Karpas-422 (cell line): ENCODE measurements at places on chromosomes 12 and 14. TPM values are rescaled to one million over a fixed set of nuclear protein-coding genes. Genes with fewer than 3 reads are reported as not detected.

The ENDOU gene
- total RNA-seq = 1.2 and 10.7 TPM in 2 replicates

The RBM23 gene
- 67.7 and 79.1 TPM in 2 replicates for total RNA-seq

The KLRD1 gene
- not detected in 2 replicates for total RNA-seq

The FITM1 gene
- total RNA-seq = 0.89 and 1.6 TPM in 2 replicates

The GTF2A1 gene
- 27.4 and 29.4 TPM in 2 replicates for total RNA-seq

The EML5 gene
- total RNA-seq = 0.37 and 0.79 TPM in 2 replicates

DNA sequence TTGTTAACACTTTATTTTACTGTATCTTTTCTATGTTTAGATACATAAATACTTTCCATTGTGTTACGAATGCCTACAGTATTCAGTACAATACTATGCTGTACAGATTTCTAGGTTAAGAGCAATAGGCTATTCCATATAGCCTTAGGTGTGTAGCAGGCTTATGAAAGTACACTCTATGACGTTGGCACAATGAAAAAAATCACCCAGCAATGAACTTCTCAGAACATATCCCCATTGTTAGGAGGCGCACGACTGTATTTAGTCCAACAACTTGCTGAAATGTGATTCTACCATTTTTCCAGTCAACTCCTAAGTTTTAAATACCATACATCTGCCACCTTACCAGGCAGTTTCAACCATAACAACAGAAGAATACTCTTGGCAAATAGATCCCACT, 1.8 kb downstream of the PARP11 start:
- no peaks in the 10 kb centered on the region for H3K36me3 ChIP-seq
- no peaks in the 10 kb centered on the region for H3K27me3 ChIP-seq
- no peak overlapping the region for H3K27ac ChIP-seq
- peak overlapping the region; percentile 88 for H3K4me3 ChIP-seq

DNA sequence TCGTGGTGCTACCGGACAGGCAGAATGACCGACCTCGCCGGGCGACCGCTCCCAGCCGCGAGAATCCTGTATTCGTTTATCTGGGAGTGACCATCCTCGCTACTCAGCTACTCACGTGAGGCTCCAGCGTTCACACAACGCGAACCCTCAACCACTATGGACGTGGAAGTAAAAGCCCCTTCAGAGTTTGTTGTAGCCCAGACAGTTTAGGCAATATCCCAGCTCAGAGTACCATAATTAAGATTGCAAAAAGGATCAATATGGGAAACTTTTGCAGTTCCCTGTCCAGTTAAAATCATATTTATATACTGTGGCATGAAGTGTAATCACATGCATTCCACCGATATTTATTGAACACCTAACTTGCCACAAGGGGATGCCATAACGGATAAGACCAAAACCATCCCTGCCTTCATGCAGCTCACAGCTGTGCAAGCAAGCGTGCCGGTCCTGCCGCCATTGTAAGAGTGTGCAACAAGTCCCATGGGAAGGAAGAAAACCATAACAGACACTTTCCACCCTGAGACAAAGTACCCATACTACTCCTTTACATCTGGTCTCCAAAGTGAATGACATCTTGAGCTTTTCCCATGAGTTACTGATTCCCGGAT, 938 bp upstream of the MAX start:
- H3K4me3 ChIP-seq = peak overlapping the region; percentile 82
- H3K27ac ChIP-seq = 0 out of 2 replicates have a peak overlapping the region, but pooled peaks have one; percentile 6
- no peaks in the 10 kb centered on the region for H3K27me3 ChIP-seq
- H3K4me1 ChIP-seq = peaks cover 38% of the 10 kb centered on the region
- DNase-seq = peak; percentile 82

- DNase-seq = peak; percentile 87
- no peak overlapping the region for H3K4me3 ChIP-seq
- H3K27ac ChIP-seq = no peak overlapping the region
Observed at GRCh38 chr14:103141117-103141796, 18.0 kb downstream of the TNFAIP2 start.

DNA sequence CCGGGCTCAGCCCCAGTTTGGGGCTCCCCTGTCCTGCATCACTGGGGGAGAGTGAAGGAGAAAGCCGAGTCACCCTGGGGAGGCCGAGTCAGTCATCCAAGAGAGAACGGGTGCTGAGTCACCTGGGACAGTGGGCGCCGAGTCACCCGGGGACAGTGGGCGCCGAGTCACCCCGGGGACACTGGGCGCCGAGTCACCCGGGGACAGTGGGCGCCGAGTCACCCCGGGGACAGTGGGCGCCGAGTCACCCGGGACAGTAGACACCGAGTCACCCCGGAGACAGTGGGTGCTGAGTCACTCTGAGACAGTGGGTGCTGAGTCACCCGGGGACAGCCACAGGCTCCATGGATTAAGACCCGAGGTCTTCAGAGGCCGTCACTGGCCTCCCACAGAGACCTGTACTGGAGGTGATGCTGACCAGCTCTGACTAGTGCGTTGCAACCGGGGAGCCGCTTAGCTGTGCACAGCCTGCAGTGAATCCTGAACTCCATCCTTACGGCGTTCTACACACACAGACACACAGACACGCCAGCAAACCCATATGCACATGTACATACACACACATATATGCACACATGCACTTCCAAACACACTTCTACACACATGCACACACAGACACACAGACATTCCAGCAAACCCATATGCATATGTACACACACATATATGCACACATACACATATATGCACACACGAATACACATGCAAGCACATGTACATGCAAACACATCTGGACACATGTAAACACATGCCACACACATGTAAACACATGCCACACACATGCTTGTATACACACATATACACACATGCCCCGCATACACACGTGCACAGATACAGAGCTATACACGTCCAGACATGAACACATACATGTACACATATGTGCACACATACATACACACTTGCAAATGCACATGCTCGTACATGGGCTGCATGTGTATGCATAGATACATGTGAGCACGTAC, 64.9 kb upstream of the GALNT9 start:
- H3K4me1 ChIP-seq = no peaks in the 10 kb centered on the region
- H3K27ac ChIP-seq = no peak overlapping the region
- H3K4me3 ChIP-seq = no peak overlapping the region
- no peak for DNase-seq
- no peaks in the 10 kb centered on the region for H3K36me3 ChIP-seq
- H3K27me3 ChIP-seq = no peaks in the 10 kb centered on the region

DNA sequence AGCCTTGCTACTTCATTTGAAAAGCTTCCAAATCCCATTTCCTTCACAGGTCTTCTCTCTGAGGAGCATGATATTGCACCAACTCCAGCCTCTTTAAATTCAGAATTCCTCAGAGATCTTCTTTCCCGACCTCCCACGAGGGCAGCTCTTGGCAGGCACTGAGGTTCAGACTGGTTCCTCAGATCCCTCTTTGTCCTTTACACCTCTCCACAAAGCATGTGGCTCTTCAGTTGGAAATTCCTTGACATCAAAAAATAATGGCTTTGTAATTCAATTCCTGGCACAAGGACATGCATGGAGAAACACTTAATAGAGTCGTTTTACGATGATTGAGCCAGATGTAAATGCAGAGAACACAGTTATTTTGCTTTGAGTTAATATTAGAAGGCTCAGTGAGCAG, 63.2 kb upstream of the TMX1 start:
- no peak for DNase-seq
- no peak overlapping the region for H3K4me3 ChIP-seq
- no peaks in the 10 kb centered on the region for H3K27me3 ChIP-seq
- H3K36me3 ChIP-seq = no peaks in the 10 kb centered on the region
- H3K27ac ChIP-seq = no peak overlapping the region

DNA sequence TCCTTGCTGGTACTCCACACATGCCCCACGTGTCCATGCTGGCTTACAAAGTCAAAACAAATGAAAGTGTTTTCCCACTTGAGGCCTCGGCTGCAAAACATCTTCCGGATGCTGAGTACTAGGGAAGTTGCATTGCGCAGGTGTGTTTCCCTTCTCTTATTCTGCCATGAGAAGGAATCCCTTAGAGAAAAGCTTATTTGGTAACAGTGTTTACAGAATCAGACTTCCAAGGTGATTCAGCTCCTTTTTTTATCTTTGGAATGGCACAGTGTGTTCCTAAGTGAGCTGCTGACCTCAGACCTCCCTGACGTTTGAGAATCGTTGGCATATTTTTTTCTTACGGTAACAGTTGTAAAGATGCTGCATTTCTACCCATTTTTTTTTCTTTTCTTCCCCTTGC, 211.3 kb downstream of the ESR2 start:
- no peaks in the 10 kb centered on the region for H3K36me3 ChIP-seq
- no peak overlapping the region for H3K27ac ChIP-seq
- no peaks in the 10 kb centered on the region for H3K4me1 ChIP-seq
- no peaks in the 10 kb centered on the region for H3K27me3 ChIP-seq

DNA sequence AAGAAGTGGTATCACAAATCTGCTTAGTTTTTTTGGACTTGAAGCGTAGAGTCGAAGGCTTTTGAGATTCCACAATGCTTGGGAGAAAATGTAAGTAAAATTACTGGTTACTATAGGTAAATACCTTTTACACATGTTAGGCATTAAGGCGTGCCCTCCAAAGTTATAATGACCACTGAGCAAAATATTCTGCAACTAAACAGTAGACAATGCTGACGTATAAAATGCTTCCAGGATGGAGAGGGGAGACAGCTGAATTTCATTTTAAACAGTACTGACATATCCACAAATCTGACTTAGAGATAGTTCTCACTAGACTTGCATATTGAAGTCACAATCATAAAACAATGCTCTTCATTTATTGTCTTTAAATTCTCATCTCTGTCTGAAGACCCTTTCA, 144.5 kb upstream of the DCN start:
- H3K27ac ChIP-seq = peak overlapping the region; percentile 82
- no peak overlapping the region for H3K4me3 ChIP-seq
- H3K36me3 ChIP-seq = no peaks in the 10 kb centered on the region
- DNase-seq = no peak
- H3K4me1 ChIP-seq = peaks cover 57% of the 10 kb centered on the region

DNA sequence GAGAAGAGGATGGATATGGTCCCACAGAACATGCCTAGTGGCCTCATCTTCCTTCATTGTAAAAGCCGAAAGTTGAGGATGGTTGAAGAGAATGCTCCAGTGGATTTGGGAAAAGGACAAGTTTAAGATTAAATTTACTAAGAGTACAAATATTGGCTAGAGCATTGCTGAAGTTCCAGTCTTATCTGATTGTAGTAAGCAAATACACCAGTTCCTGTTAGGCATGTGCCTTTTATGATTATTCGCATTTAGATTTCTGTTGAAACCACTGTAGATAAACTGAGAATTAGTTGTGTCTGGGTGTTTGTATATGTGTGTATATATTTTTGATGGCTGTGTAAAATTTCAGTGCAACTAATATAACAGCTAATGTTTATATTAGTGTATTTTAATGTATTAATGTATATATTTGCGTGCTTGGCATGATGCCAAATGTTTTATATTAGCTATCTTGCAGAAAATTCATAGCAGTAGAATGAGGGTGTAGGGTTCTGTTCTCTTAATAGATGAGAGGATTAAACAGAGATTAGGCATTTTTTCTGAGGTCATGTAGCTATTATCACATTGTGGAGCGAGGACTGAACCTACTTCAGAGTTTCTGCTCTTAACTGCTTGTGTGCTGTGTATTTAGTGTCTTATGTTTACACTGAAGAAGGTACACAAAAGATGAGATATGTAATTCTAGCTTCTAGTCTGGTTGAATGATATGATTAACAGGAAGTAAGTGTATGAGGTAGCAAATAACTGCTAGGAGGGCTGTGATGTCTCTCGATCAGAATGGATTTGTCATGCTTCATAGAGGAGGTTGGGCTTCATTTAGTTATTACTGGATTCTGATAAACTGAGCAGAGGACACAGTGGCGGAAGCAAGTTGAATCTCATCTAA, 21.1 kb downstream of the FKBP3 start:
- no peaks in the 10 kb centered on the region for H3K27me3 ChIP-seq
- H3K4me1 ChIP-seq = peaks cover 7% of the 10 kb centered on the region; the same call in 1 of the 2 replicates
- no peak overlapping the region for H3K27ac ChIP-seq
- H3K36me3 ChIP-seq = peaks cover 88% of the 10 kb centered on the region
- H3K4me3 ChIP-seq = no peak overlapping the region

- no peak overlapping the region for H3K27ac ChIP-seq
- no peak for DNase-seq
- no peaks in the 10 kb centered on the region for H3K27me3 ChIP-seq
Observed at GRCh38 chr12:65999564-66000280, 130.8 kb downstream of the LLPH start.

- H3K4me3 ChIP-seq = no peak overlapping the region
- H3K27ac ChIP-seq = no peak overlapping the region
- no peaks in the 10 kb centered on the region for H3K36me3 ChIP-seq
- H3K27me3 ChIP-seq = no peaks in the 10 kb centered on the region
- no peaks in the 10 kb centered on the region for H3K4me1 ChIP-seq
Observed at GRCh38 chr12:12081836-12082497, 11.2 kb downstream of the BCL2L14 start.

DNA sequence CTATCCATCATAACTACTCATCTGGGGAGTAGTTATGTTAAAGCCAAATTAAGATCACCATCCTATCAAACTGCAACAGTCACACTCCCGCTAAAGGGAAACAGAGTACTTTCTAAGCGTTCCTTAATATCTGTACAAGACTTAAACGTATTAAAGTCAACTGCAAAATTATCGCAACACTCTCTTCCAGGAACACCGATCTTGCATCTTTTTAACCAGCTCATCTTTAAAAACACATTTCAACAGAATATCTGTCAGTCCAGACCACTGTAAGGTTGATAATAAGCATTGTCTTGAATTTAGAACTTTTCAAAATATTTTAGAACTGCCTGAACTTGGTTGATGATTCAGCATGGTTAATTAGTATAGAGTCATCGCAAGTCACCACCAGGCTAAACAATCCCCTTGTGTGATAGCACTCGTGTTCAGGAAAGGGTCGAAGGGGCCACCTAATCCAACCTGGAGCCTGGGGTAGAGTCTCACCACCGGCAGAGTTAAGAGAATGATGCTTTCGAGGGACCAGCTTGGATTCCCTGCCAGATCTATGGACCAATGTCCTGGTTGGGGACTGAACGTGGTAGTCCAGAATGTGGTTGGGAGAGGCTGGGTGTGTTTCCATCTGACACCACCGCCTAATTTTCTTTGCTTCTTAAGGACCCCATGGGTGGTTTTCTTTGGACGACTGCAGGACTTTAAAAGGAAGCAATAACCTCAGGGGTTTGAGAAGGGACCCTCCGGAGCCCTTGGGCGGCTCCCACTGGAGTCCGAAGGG, 890 bp downstream of the SPTLC2 start:
- peak overlapping the region; percentile 77 for H3K4me3 ChIP-seq
- H3K4me1 ChIP-seq = peaks cover 39% of the 10 kb centered on the region
- peaks cover 4% of the 10 kb centered on the region; the same call in 1 of the 2 replicates for H3K36me3 ChIP-seq
- H3K27ac ChIP-seq = peak overlapping the region; percentile 52
